OCI-LY7 (cell line): ENCODE measurements at places on chromosomes 16 and 17.

DNA sequence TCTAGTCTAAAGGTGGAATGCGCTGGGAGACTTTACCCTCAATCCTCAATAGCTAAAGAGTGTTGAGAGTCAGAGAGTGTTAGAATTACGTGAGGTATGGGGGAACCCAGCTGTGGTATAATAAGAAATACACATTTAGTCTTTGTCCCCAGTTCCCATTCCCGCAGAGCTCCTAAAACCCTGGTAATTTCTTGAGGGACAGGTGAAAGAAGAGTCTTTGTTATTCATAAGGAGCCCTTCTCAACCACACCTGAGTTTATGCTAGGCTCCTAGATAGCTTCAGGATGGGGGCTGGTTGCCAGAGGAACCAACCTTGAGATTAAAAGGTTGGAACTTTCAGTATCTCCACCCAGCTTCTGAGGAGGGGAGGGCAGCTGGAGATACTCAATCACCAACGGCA is 5.8 kb downstream of the ZNF18 start:
- DNase-seq: no peak

DNA sequence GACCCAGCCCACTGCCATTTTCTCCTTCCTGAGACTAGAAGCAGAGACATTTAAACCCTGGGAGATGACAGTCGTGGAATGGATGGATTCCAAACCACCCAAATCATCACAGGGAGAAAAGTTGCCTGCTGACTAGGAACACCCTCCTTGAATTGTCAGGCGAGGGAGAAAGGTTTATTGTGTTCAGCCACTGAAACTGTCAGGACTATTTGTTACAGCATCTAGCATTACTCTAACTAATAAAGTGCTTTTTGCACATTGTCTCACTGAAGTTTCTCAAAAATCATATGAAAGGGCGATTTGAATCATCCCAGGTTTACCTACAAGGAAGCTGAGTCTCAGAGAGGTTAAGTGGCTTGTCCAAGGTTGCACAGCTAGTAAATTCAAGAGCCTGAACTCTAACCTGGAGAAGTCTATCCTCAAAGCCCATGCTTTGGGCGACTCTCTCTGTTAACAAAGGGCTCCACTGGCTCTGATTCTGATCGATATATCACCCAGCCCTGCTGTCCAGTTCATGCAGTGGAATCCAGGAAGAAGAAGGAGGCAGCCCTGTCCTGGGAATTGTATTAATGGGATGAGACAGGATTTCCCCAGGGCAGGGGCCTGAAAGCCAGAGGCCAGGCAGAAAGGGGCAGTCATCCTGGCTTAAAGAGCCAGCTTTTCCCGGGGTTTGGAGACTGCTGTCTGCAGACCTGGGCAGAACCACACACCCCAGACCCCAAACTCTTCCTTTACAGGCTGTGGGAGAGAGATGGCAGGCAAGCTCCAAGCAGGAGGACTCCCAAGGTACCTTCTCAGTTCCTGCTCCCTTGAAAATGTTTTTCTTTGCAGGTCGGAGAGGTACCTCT is 37.5 kb downstream of the IRX3 start:
- no peak for DNase-seq

GRCh38 chr17:73118139-73118538 is 25.7 kb upstream of the SLC39A11 start:
- DNase-seq: no peak

DNA sequence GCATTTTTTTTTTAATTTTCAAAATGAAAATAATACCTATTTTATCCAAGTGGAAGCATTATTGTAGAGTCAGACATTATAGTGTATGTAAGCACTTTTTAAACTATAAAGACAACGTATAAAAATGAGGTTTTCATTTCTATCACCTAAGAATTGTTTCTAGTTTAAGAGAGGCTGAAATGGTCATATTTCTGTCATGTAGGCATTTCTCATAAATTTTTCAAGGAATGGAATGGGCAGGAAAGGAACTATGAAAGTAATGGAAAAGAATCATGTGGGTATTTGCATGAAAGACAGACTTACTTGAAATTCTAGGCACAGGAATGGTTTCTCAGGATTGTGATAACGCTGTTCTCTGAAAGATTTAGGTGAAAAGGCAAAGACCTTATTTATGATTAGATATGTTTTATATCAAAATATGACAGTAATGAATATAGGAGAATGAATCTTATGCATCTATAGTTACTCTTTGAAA is 67.4 kb downstream of the PPM1E start:
- DNase-seq: no peak

DNA sequence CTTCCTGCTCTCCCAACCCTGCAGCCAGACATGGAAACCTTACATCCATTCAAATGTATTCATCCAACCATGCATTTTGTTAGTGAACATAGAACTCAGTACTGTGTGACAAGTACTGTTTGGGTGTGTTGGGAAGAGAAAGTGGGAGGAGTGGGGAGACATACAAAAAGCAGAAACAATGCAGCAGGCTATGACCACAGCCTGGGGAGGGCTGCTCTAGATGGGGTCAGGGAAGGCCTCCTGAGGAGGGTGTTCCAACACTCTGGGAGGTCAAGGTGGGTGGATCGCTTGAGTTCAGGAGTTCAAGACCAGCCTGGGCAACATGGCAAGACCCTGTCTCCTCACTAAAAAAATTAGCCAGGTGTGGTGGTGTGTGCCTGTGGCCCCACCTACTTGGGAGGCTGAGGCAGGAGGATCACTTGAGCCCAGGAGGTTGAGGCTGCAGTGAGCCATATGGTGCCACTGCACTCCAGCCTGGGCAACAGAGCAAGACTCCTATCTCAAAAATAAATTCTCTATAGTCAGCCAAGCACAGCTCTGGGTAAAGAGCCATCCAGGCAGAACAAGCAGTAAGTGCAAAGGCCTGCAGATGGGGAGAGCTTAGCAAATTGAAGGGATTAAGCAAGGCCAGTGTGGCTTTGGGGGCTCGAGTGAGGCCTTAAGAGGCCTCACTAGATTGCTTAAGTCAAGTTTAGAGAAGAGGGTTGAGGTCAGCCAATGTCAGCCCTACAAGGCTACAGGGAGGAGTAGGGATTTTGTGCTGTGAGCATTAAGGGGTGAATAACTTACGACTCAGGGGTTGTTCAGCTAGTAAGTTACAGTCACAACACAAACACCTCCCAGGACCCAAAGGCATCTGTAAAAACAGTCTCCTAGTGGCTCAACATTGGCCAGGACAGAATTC is 5.5 kb downstream of the SLC13A2 start:
- DNase-seq: no peak

GRCh38 chr17:74978240-74978639 is 5.7 kb upstream of the HID1 start:
- DNase-seq: no peak

DNA sequence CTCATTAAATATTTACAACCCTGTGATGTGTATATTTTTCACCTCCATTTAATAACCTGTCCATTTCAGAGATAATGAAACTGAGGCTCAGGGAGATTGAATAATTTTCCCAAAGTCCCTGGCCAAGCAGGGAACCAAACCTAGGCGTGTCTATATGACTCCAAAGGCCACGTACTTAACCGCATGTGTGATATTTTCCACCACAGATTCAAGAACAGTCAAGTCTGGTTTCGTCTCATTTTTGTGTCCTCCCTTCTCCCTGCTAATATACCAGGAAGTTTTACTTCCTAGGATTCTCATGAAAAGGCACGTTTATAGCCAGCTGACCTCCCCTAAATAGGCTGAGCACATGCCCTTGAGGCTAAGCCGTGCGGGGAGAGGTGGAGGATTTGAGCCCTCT is 15.3 kb downstream of the WFIKKN2 start:
- no peak for DNase-seq

- no peak for DNase-seq
These were observed 1.0 kb upstream of the SLC12A4 start for GRCh38 chr16:67969254-67970039.

GRCh38 chr16:30054451-30054850 is 11.1 kb upstream of the ALDOA start:
- DNase-seq: no peak

- no peak for DNase-seq
These were observed 16.6 kb upstream of the C16orf74 start for GRCh38 chr16:85767531-85767930.

- peak; percentile 61 for DNase-seq
These were observed 67.6 kb upstream of the CACNG5 start for GRCh38 chr17:66767154-66767933.

GRCh38 chr16:57091200-57091974 is 996 bp upstream of the CPNE2 start:
- DNase-seq: no peak
